ENCODE measurements at places on chromosomes 3 and 15.

- DNase-seq, result no peak
Measured at GRCh38 chr3:142152384-142152783, 3.0 kb upstream of the TFDP2 start.

GRCh38 chr15:28094732-28095521 is 4.2 kb downstream of the OCA2 start:
- DNase-seq, result no peak

GRCh38 chr3:47612178-47612577 is 33.5 kb upstream of the CSPG5 start:
- DNase-seq, result no peak

GRCh38 chr3:14334136-14334535 is 68.3 kb upstream of the SLC6A6 start:
- no peak for DNase-seq

GRCh38 chr15:47609693-47610092 is 107.6 kb upstream of the SEMA6D start:
- DNase-seq, result no peak

DNA sequence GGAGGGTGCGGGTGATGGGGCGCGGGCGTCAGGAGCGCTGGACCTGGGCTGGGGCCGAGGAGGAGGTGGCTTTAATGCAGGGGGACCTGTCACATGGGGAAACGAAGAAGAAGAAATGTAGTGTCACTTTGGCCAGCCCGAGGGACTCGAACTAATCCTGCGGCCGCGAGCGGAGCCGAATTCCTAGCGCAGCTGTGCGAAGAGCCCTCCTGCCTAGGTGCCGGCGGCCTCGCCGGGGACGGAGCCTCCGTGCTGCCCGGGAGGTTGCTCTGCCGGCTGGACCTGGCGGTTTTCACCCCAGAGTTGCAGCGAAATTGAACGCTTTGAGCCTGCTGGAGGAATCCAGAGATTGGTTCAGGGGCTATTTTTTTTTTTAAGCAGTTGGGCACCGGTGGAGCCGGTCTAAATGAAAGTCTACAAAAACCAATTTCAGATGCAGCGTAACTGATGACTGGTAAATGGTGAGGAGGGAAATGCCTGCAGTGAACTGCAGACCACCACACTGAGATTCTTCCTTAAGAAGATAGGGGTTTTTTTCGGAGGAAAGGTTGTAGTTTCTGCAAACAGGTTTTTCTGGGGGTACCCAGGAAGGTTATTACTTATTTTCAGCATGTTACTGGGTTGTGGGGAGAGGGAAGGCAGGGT is 662 bp downstream of the TMEM108 start:
- no peak for DNase-seq

DNA sequence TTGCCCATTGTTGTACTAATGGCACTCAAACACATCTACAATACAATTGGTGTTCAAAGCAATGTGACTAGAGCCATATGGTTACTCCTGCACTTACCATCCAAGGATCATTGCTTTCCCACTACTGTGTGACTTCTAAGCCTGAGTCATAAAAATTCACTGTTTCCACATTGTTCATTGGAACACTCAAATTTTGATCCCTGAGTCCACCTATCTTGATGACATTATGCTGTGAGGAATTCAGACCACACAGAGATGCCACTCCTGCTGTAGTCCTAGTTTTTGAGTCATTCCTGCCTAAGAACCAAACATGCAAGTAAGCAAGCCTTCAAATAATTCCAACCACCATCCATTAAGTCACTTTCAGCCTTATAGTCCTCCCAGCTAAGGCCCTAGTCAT is 176.2 kb downstream of the EFHB start:
- DNase-seq, result no peak

- no peak for DNase-seq
Measured at GRCh38 chr3:36765104-36765503, 751 bp upstream of the DCLK3 start.

GRCh38 chr3:41148478-41148877 is 50.8 kb upstream of the CTNNB1 start:
- no peak for DNase-seq

DNA sequence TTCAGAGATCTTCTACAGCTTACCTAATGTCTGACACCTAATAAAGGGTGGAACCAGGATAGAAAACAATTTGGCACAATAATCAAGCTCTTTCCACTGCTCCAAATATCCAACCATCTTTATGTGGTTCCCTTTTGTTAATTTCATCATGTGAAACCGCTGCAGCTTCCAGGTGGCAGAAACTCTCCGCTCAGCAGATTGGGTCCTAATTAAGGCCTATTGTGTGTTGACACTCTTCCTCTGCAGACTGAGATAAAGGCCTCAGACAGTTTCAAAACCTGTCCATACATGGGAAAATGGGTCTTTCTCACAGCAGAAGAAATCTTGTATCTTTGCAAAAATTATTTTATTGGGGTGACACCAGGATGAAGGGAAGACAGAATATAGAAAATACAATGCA is 1002.4 kb upstream of the SEMA6D start:
- DNase-seq, result no peak

GRCh38 chr15:99466701-99467337 is 99.0 kb upstream of the MEF2A start:
- no peak for DNase-seq

Measured in activated CD4-positive, CD25-positive, alpha-beta regulatory T cell treated with anti-CD3 and anti-CD28 coated beads, Interleukin-2, amount 50 U/mL, for 72 hours (primary cell).